ENCODE measurements at places on chromosomes 5 and 9.

DNA sequence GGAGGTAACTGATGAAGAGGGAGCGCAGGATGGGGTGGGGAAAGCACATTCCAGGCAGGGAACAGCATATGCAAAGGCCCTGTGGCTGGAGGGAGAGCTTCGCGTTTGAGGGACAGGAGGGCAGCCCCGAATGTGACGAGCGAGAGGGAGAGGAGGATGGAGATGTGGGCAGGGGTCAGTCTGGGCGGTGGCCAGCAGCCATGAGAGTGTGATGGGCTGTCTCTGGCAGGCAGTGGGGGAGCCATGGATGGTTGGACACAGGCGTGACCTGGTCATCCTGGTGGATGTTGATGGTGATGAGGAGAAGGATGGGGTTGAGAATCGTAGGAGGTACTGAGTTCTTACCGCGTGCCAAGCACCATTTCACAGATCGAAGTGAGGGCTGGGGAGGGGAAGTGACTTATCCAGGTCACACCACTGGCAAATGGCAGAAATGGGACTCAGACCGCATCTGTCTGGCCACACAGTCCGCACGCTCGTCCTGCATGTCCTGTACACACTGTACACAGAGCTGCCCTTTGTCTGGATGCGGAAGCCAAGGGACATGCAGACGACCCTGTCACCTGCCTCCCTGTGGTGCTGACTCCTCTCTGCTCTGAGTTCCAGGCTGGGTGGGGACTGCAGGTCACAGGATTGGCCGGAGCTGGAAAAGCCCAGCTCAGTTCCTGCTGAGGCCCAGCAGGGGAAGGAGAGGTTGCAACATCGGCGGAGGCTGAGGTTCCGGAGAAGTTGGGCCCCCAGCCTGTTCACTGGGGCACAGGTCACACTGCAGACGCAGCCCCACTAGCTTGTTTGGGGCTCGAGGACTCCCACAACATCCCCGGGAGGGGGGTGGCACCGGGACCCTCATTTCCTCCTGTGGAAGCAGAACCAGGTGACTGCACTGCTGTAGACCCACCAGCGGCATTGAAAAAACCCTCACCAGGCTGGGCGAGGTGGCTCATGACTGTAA is 165.6 kb upstream of the IER5L start:
- no peak for DNase-seq

DNA sequence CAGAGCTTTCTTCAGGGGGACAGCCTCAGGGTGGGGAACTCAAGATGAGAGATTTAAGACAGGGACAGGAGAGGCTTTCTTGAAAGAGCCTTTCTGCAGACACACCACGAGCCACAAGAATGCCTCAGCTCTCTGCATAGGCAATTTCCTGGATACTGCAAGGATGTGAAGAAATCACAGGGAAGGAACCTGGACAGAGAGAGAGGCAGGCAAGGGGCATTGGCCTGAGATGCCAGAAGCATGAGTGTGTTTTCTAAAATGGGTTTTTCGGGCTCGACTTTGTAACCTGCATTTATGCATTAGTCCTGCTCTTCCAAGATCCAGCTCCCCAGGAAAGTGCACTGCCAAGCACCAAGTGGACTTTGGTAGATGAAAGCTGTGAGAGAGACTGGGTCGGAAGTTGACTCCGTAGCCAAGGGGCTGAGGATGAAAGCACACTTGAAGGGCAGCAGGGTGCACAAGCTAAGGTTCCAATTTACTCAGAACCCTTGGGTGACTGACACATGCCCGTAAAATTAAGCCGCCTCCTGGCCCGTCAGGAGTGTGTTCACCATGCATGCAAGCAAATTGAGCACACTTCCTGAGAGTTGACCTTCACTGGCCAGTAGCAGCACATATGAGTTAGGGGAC is 90.9 kb downstream of the CFAP90 start:
- DNase-seq, result no peak

DNA sequence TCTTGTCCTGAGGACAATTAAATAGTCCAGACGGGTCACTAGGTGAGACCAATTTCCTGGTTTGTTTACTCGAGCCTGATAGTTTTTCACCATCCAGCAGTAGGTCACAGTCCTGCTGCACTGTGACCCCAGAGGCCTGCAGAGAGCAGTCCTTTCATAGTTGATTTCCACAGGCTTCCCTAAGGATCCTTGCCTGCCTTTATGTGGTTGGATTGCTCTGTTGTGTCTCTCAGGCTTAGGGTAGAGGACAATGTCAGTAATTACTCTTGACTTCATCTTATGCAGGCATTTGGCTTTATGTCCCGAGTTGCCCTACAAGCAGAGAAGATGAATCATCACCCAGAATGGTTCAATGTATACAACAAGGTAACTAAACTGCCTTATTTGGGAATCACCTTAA is 9.0 kb upstream of the CATSPER3 start:
- no peak for DNase-seq

GRCh38 chr9:19918630-19919029 is 129.8 kb upstream of the SLC24A2 start:
- no peak for DNase-seq

DNA sequence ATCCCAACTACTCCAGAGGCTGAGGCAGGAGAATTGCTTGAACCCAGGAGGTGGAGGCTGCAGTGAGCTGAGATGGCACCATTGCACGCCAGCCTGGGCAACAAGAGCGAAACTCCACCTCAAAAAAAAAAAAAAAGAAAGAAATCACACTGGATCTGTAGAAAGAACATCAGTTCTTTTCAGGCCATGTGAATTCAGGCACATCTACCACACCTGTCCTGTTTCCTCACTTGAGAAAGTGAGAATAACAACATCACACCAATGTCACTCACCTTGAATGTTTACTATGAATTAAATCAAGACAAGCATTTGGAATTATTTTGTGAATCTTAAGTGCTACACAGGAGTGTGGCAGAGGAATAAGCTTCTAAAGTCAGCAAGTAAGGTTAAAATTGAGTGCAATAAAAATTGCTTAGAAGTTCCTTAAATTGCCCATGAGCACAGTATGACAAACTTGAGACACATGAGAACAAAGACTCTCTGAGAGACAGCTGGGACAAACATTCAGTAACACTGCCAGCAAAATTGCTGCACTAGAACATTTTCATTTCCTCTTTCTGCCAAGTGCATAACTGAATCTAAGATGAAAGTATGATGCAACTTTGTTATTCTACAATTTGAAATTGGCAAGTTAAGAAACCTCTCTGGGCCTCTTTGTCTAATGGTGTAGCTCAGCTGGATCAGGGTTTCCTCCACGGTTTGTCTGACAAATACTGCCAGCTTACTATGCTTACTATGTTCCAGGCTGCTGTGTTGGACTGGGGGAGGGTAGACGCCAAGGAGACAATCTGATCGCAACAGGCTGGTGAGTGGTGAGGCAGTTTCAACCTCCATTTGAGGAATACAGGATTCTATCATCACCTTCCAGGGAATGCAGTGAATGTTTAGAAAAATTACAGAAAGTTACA is 1.9 kb upstream of the RIC1 start:
- DNase-seq, result peak; percentile 6

DNA sequence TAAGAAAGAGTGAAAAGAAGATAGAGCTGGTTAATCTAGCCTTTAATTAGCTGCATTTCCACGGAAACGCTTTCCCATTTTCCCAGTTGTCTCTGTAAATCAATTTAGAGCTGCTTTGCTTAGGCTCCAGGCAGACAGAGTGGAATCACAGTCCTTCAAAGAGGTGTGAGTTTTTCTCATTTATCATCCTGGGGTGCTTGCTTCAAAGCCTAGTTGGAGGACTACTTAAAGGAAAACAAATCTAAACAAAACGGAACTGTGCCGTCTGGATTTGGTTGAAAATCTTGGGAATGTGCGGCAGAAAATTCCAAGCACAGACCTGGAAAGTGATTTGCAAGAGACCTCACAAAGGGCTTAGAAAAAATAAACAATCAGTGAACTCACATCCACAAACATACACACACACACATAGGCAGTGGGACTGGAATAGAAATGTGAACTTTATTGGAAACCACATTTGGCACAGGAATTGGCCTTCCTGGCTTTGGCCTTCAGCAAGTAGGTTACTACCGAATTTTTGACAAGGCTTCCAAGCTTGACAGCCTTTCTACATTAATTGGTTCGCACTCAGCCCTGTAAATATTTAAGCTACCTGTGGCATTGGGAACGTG is 235.2 kb upstream of the SLC24A2 start:
- DNase-seq, result no peak

DNA sequence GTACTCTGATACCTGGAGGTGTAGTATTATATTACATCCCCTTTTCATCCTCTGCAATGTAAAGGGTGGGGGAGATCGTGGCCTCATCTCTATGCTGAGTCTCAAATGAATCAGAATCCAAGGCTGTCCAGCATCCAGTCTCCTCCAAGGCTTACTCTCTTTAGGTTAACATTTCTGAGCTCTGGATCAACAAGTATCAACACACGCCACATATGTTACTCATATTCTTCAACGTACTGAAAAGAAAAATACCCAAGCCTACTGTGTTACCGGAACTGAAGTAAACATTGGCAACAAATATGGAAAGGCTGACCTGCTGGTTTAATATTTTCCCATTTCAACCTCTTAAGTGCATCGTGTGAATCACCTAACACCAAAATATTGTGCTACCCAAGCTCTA is 241.8 kb downstream of the GAS1 start:
- no peak for DNase-seq

- no peak for DNase-seq
These were observed 1238.0 kb upstream of the NUDT12 start for GRCh38 chr5:104800440-104801048.

DNA sequence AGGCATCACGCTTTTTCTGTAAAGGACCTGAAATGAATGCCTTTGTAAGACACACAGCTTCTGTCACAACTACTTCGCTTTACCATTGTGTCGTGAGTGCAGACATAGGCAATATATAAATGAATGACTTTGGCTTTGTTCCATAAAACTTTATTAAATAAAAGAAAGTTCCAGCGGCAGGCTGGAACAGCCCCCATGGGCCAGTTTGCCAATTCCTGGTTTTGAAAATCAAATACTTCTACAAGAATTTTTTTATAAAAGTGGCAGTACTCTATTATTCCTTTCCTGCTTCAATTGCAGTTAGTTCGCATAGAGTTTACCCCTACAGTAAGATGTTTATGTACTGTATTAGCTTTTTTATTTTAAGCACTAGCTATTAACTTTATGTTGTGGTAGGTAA is 53.7 kb downstream of the SRFBP1 start:
- no peak for DNase-seq

GRCh38 chr5:109836280-109836679 is 146.6 kb downstream of the MAN2A1 start:
- DNase-seq, result no peak

DNA sequence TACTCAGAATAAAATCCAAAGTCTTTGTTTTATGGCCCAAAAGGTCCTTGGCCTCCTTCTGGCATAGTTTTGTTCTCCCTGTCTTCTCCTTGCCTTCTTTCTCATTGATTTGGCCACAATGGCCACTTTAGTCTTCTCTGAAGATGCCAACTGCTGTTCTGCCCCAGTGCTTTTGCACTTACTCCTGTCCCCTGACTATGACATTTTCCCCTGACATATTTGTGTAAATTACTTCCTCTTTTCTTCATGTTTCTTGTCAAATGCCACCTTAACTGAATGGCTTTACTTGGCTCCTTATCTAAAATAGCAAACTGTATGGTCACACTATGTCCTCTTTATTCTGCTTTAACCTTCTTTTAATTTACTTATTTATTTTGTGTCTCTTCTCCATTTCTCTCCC is 484.7 kb upstream of the ARRDC3 start:
- DNase-seq, result no peak

GRCh38 chr5:35417040-35417439 is 186.8 kb upstream of the PRLR start:
- DNase-seq, result no peak

DNA sequence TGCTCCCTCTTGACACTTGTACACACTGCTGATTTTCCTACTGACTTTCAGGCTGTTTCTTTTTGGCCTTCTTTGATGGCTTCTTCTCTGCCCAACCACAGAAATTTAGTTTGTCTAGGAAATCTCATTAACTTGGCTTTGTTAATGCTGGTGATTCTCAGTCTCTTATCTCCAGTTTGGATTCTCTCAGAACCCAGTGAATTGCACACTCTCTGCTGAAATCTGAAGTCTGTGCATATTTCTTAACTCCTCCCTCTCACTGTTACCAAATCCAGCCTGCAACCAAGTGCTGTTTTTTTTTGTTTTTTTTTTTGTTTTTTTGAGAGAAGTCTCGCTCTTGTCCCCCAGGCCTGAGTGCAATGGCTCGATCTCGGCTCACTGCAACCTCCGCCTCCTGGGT is 117.2 kb downstream of the CDC42SE2 start:
- no peak for DNase-seq

DNA sequence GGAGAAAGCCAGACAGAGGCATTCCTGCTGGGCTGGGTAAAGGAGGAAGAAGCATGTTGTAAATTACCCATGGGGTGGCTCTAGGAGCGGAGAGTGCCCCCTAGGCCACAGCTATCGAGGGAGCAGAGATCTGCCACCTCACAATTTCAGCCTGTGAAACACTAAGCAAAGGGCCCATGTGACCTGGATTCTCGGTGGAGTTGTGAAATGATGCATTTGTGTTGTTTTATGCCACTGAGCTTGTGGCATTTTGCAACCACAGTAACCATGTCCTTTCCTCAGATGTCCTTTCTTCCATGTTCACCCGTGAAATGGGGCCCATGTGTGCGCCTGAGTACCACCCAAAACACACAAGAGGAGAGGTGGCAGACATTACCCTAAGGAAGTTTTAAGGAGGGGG is 159.3 kb downstream of the SYK start:
- DNase-seq, result no peak

DNA sequence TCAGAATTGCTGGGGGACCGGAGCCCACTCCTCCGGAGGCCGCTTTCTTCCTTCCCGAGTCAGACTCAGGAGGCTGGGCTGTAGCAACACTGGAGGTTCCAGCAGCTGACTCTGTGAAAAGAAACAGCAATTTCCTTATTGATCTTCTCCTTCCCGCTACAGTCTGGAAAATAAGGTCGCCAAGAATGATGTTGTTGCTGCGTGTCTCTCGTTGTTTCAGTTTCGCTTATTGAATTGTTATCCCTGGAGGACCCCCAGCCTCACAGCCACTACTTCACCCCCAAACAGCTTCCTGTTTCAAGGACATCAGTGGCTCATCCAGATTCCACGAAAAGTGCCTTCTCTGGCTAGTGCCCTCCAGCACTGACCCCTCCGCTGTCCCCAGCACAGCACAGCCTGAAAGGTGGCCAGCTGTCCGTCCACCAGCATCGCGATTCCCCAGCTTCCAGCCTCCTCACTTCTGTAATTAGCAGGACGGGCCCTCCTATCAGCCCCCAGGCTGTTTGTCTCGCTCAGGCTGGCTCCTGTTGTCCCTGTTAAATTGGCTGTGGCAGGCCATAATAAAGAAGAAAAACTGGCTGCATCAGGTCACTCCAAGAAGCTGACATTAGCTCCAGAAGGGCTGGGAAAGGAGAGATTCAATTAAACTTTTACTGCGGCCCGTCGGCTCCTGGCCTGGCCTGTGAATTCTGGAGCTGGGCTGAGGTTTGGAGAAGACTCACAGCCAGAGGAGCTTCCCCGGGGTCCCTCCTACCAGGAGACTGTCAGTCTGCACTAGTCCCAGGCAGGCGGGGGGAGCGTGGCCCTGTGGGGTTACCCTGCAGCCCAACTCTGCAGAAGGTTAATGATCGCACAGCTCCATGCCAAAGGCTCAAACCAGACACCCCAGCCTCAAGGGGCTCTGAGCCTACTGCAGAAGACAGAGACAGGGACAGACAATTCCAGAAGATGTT is 40.5 kb downstream of the OLFM1 start:
- DNase-seq, result no peak
